SK-N-MC (cell line): ENCODE measurements at places on chromosomes 7 and 10.

DNA sequence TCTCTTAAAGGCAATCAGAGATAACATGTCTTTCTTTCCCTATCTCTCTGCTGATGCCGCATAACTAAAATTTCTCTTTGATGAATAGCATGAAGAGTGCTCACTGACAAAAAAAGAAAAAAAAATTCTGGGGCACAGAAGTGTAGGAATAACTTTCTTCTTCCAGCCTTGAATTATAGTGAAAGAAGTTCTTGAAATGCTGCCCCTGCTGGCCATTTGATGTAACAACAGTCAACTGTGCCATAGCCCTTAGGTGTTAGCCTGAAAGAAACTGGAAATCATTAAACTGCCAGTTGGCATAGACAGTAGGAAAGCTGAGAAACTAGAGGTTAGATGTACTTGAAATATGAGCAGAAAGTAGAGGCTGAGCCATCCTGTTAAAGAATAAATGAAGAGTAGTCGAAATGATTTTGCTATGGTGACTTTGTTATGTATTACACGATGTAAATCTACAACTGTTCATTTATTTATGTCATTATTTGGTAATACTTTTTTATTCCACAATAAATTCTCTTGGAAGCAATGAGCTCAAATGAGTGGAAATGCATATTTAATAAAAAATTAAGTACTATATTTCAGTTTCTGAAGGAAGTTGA lies 48.3 kb upstream of the FAM171A1 start:
- DNase-seq = no peak

- no peak for DNase-seq
Measured at GRCh38 chr10:34815185-34816084, at the start of gene PARD3. TSS of gene PARD3 (minus strand) at chr10:34815296. CDS start at chr10:34814995, 301 bp downstream.

DNA sequence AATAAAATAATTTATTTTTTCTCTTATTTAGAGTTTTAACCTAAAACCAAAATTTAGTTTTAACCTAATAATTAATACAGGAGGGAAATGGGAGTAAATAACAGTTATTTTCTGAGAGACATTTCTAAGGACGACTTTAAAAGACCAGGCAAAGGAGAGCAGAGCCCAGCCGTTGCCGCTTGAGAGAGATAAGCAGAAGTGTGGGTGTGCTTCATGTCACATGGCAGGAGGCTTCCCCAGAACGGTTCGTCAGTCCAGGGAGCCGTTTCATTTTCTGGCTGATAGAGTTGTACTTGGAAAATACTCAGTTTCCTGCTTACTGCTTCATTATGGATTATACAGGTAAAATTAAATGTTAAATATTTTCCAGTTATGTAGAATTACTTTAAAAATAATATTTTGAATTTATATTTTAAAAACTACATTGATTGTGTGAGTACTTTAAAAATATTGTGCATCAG lies 61.4 kb downstream of the ST7 start:
- DNase-seq = no peak

GRCh38 chr7:28354601-28355402 lies 57.5 kb upstream of the CREB5 start:
- no peak for DNase-seq

- no peak for DNase-seq
Measured at GRCh38 chr10:70321897-70322890, 38.4 kb upstream of the NPFFR1 start.
